ENCODE measurements at places on chromosomes 6 and 20. TPM values are rescaled to one million over a fixed set of nuclear protein-coding genes. Genes with fewer than 3 reads are reported as not detected.
A peak's percentile ranks its signal among the peaks of the same experiment; 100 is the strongest.

DNA sequence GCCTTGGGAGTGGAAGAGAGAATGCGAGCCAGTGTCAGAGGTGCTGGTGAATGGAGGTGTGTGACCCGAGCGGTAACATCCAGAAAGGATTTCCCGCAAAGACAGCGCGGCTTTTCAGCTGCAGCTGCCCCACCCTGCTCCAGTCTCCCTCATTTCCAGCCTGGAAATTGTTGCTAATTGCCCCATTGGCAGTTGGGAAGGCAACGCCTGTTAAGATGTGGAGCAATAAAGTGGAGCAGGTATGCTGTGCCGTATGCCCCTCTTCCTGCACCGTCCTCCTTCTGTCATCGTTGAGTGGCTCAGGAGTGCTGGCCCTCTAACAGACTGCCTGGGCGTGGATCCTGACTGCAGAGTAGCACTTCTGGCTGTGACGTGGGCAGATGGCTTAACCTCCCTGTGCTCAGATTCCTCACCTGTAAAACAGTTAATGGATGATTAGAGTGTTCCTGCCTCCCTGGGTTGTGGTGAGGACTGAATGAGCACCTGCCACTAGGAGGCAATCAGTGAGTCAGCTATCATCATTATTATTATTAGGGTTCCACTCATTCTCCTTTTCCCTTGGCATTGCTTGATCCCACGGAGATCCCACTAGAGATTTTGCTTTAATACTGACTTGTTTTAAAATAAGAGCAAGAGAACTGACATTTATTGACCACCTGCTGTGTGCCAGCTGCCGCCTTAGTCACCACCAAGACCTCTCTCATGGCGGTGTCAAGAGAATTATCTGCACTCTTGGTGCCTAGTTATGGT, 11.7 kb downstream of the ARFGEF2 start:
- H3K4me3 ChIP-seq: no peak overlapping the region
- peaks cover 18% of the 10 kb centered on the region for H3K36me3 ChIP-seq
- DNase-seq: no peak
- H3K4me1 ChIP-seq: no peaks in the 10 kb centered on the region
- no peak overlapping the region for H3K27ac ChIP-seq
- no peaks in the 10 kb centered on the region for H3K27me3 ChIP-seq

The ELOVL2 gene
- 1.6 TPM for total RNA-seq

DNA sequence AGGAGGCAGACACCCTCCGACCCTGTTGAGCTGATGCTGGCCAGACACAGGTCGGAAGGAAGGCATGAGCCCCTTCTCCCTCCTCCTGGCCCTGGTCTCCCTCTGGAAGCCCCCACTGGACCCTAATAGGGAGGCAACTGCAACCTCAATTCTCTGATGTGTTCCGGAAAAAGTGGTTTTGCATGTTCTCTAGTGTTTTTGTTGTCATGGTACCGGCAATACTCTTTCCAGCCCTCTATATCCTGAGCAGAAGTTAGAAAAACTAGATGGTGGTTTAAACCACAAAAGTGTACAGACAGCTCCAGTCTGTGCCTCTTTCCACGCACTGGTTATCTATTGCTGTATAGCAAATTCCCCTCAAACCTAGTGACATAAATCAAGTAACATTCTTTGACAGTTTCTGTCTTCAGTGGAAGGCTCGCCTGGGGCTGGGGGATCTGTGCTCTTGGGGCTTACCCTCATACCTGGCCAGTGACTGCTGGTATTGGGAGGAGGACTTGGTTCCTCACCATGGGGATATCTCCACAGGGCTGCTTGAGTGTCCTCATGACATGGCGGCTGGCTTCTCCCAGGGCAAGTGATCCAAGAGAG, 37.0 kb downstream of the SYTL3 start:
- H3K36me3 ChIP-seq: peaks cover 2% of the 10 kb centered on the region
- DNase-seq: peak; percentile 10
- H3K27ac ChIP-seq: no peak overlapping the region
- no peaks in the 10 kb centered on the region for H3K27me3 ChIP-seq
- peaks cover 9% of the 10 kb centered on the region for H3K4me1 ChIP-seq
- no peak overlapping the region for H3K4me3 ChIP-seq

The MRPL18 gene
- total RNA-seq: 31.1 TPM

- H3K27ac ChIP-seq: no peak overlapping the region
- H3K4me1 ChIP-seq: no peaks in the 10 kb centered on the region
- peaks cover 8% of the 10 kb centered on the region for H3K36me3 ChIP-seq
- no peaks in the 10 kb centered on the region for H3K27me3 ChIP-seq
Measured at GRCh38 chr6:118808793-118809638, 84.9 kb upstream of the ASF1A start.

- no peak for DNase-seq
- peaks cover 37% of the 10 kb centered on the region for H3K27me3 ChIP-seq
- H3K36me3 ChIP-seq: no peaks in the 10 kb centered on the region
- H3K27ac ChIP-seq: no peak overlapping the region
- H3K4me1 ChIP-seq: no peaks in the 10 kb centered on the region
- H3K4me3 ChIP-seq: no peak overlapping the region
Measured at GRCh38 chr20:10255846-10256245, 37.2 kb downstream of the SNAP25 start.

DNA sequence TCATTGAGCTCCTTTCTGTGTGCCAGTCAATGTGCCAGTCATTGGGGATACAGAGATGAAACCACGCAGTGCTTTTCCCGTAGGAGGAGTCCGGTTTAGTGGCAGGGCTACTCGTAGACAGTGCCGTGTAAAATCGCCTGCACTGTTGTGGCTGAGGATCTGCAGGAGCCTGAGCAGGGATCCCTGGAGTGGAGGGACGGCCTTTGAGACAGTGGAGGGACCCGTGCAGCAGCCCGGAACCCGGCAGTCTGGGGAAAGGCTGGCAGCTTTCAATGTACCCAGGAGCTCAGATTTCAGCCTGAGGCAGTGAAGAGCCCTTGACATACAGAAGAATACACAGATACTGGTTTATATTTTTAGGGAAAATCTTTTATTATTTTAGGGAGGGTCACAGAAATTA, 203.3 kb downstream of the ARID1B start:
- H3K4me3 ChIP-seq: no peak overlapping the region
- peak overlapping the region; percentile 60 for H3K27ac ChIP-seq
- H3K4me1 ChIP-seq: peaks cover 69% of the 10 kb centered on the region
- no peaks in the 10 kb centered on the region for H3K36me3 ChIP-seq
- DNase-seq: peak; percentile 51

The BPI gene
- not detected for total RNA-seq

- peak overlapping the region; percentile 25 for H3K27ac ChIP-seq
- DNase-seq: no peak
- H3K4me3 ChIP-seq: no peak overlapping the region
- H3K4me1 ChIP-seq: peaks cover 2% of the 10 kb centered on the region
- H3K36me3 ChIP-seq: no peaks in the 10 kb centered on the region
Measured at GRCh38 chr20:958936-959815, 42.9 kb downstream of the RSPO4 start.

GRCh38 chr6:25250878-25251277, 28.3 kb upstream of the CARMIL1 start:
- peaks cover 2% of the 10 kb centered on the region for H3K27me3 ChIP-seq
- DNase-seq: no peak
- H3K36me3 ChIP-seq: no peaks in the 10 kb centered on the region

DNA sequence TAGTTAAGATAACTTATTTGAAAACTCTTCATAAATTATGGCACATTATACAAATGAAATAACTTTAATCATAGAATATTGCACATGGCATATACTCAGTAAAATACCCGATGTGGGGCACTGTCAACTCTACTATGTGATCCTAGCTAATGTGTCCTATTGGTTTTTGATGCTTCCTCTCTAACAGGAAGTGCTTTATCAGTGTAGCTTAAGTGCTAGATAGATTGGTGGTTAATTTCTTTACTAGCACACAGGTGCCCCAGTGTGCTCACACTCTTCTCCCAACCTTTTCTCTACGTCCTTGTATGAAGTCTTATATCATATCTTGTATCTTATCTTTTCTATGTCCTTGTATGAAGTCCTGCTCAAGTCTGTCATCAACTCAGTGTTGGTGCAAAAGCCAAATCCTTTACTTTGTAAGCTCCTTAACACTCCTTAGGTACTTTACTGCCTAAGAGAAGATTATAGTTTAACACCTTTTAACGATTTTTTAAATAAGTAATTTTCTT, 358.9 kb downstream of the CENPW start:
- no peaks in the 10 kb centered on the region for H3K27me3 ChIP-seq
- no peaks in the 10 kb centered on the region for H3K36me3 ChIP-seq
- H3K27ac ChIP-seq: no peak overlapping the region
- peaks cover 4% of the 10 kb centered on the region for H3K4me1 ChIP-seq
- H3K4me3 ChIP-seq: no peak overlapping the region
- no peak for DNase-seq

GRCh38 chr6:16818992-16819626, 57.8 kb upstream of the ATXN1 start:
- no peak for DNase-seq
- no peak overlapping the region for H3K4me3 ChIP-seq
- no peaks in the 10 kb centered on the region for H3K27me3 ChIP-seq
- no peak overlapping the region for H3K27ac ChIP-seq

The APOM gene
- total RNA-seq: 3.4 TPM

DNA sequence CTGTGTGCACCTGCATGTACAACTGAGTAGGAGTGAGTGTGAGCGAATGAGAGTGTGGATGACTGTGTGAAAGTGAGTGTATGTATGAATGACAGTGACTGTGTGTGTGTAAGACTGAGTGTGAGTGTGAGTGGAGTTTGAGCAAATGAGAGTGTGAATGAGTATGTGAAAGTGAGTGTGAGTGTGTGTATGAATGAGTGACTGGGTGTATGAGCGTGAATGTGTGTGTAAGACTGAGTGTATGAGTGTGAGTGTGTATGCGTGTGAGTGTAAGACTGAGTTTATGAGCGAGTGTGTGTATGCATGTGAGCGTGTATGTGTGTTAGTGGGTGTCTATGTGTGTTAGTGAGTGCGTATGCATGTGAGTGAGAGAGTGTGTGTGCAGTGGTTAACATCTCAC, 220.8 kb downstream of the QKI start:
- H3K36me3 ChIP-seq: no peaks in the 10 kb centered on the region
- H3K27me3 ChIP-seq: peaks cover 3% of the 10 kb centered on the region
- H3K27ac ChIP-seq: no peak overlapping the region
- no peak overlapping the region for H3K4me3 ChIP-seq
- no peak for DNase-seq

The SH3BGRL2 gene
- 24.7 TPM for total RNA-seq

- peak overlapping the region; percentile 65 for H3K27ac ChIP-seq
- H3K4me1 ChIP-seq: peaks cover 3% of the 10 kb centered on the region
- DNase-seq: no peak
- H3K27me3 ChIP-seq: no peaks in the 10 kb centered on the region
- peaks cover 40% of the 10 kb centered on the region for H3K36me3 ChIP-seq
Measured at GRCh38 chr6:143811501-143812157, 31.5 kb upstream of the LTV1 start.

- no peaks in the 10 kb centered on the region for H3K36me3 ChIP-seq
- no peaks in the 10 kb centered on the region for H3K4me1 ChIP-seq
- no peak overlapping the region for H3K4me3 ChIP-seq
- H3K27ac ChIP-seq: no peak overlapping the region
- H3K27me3 ChIP-seq: peaks cover 52% of the 10 kb centered on the region
Measured at GRCh38 chr20:56460459-56460858, 8.0 kb upstream of the RTF2 start.

GRCh38 chr20:63968928-63969760, 586 bp downstream of the ZNF512B start:
- peak; percentile 59 for DNase-seq
- H3K36me3 ChIP-seq: peaks cover 5% of the 10 kb centered on the region
- peaks cover 15% of the 10 kb centered on the region for H3K4me1 ChIP-seq
- peak overlapping the region; percentile 76 for H3K27ac ChIP-seq

GRCh38 chr6:149140137-149140909, 177.2 kb upstream of the TAB2 start:
- H3K4me1 ChIP-seq: peaks cover 16% of the 10 kb centered on the region
- peak overlapping the region; percentile 31 for H3K27ac ChIP-seq
- H3K27me3 ChIP-seq: no peaks in the 10 kb centered on the region
- no peak for DNase-seq

DNA sequence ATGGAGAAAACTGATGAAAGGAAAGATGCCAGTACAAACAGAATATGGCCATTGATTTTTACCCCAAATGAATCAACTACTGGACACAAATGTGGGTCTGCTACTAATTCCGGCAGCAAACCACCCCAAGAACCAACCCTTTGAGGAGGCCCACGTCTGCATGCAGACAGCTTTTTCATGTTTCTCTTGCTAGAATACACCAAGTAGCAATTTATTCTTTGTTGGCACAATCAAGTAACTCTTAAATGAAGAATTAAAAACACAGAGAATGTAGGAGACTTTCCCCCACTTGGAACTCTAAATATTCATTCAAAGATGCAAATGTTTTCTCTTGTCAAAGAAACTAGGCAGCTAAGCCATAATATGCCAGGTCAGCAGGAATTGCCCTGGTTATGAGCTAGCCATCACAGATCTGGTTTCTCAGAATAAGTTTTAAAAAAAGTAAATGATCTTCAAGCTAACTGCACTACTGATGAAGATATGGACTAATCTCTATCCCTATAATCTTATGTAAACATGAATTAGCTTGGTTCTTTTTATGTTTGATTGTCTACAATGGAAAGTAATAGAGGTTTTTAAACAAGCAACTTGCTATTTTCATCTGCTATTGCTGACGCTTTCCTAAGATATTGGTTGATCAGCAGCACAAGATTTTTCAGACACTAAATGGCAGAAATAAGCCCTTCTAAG, 163.1 kb upstream of the THEMIS start:
- H3K4me3 ChIP-seq: no peak overlapping the region
- H3K27ac ChIP-seq: no peak overlapping the region
- H3K27me3 ChIP-seq: no peaks in the 10 kb centered on the region
- H3K4me1 ChIP-seq: peaks cover 6% of the 10 kb centered on the region
- DNase-seq: no peak

DNA sequence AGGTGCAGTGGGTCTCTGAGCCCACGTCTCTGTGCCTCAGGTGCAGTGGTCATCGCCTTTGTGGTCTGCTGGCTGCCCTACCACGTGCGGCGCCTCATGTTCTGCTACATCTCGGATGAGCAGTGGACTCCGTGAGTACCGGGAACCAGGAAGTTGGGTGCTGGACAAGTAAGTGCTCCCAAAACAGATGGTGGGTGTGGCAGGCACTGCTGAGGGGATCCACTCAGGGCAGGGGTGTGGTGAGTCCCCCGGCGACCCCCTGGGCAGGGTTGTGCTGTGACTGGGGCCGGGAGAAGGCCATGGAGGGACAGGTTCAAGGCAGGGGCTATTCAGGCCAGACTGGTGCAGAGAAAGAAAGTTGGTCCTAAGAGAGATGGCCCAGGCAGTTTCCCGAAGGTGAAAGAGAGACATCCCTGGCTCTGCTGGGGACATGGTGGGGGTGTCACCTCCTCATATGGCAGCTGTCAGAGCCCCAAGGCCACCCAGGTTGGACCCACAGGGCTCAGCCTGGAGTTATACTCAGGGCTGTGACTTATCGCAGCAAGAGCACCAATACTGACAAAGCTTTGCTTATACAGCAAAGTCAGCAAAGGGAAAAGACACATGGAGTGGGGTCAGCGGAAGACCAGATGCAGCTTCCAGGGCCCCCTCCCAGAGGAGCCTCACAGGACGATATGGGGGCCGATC, 37.9 kb upstream of the MRGBP start:
- DNase-seq: no peak
- H3K27me3 ChIP-seq: peaks cover 5% of the 10 kb centered on the region
- no peaks in the 10 kb centered on the region for H3K36me3 ChIP-seq
- H3K27ac ChIP-seq: peak overlapping the region; percentile 47
- no peak overlapping the region for H3K4me3 ChIP-seq

- H3K27me3 ChIP-seq: no peaks in the 10 kb centered on the region
- H3K4me1 ChIP-seq: peaks cover 25% of the 10 kb centered on the region
- peak overlapping the region; percentile 96 for H3K4me3 ChIP-seq
Measured at GRCh38 chr6:158560836-158561320, 987 bp downstream of the TMEM181 start.

The ADGRB3 gene
- 13.9 TPM for total RNA-seq

GRCh38 chr6:26087284-26088115, at the start of gene HFE:
HFE (plus strand) TSS chr6:26087429; CDS start chr6:26087441, 12 bp downstream.
- peaks cover 3% of the 10 kb centered on the region for H3K36me3 ChIP-seq
- H3K4me1 ChIP-seq: peaks cover 18% of the 10 kb centered on the region
- peak within 1 kb of the TSS; percentile 86 for H3K27ac ChIP-seq
- H3K27me3 ChIP-seq: no peaks in the 10 kb centered on the region
- DNase-seq: peak; percentile 64
